Memory B cell (primary cell): ENCODE measurements at places on chromosomes 5 and 9.

DNA sequence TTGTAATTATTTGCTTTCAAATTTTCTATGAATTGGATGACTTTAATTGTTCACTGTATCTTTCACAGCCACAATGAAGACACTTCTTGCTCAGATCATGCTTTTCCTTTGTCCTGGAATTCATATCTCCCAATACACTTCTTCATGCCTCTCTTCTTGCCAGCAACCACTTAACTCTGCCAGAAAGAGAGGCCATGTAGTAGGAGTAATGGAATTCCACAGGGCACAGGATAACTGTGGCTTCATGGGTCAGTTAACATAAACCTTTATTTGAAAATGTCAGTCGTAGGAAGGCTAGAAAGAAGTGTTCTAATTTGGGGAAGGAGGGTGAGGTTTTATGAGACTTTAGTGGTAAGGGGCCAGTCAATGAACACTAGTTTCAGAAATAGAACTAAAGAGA lies 190.3 kb downstream of the TMEM167A start:
- H3K4me3 ChIP-seq, result no peak overlapping the region
- H3K36me3 ChIP-seq, result no peaks in the 10 kb centered on the region
- DNase-seq, result no peak
- peaks cover 2% of the 10 kb centered on the region for H3K27me3 ChIP-seq

GRCh38 chr9:71685394-71685793 lies 82.9 kb downstream of the CEMIP2 start:
- peaks cover 24% of the 10 kb centered on the region for H3K36me3 ChIP-seq
- no peaks in the 10 kb centered on the region for H3K27me3 ChIP-seq
- no peak for DNase-seq
- peak overlapping the region; percentile 10 for H3K27ac ChIP-seq
- H3K4me1 ChIP-seq, result peaks cover 16% of the 10 kb centered on the region

GRCh38 chr9:12698986-12699385 lies 5.8 kb downstream of the TYRP1 start:
- no peaks in the 10 kb centered on the region for H3K36me3 ChIP-seq
- DNase-seq, result no peak
- H3K4me1 ChIP-seq, result no peaks in the 10 kb centered on the region
- no peak overlapping the region for H3K27ac ChIP-seq
- no peak overlapping the region for H3K4me3 ChIP-seq

GRCh38 chr5:10733426-10733825 lies 27.6 kb downstream of the DAP start:
- peaks cover 39% of the 10 kb centered on the region for H3K4me1 ChIP-seq
- no peak for DNase-seq
- peaks cover 16% of the 10 kb centered on the region for H3K36me3 ChIP-seq
- H3K27me3 ChIP-seq, result no peaks in the 10 kb centered on the region

DNA sequence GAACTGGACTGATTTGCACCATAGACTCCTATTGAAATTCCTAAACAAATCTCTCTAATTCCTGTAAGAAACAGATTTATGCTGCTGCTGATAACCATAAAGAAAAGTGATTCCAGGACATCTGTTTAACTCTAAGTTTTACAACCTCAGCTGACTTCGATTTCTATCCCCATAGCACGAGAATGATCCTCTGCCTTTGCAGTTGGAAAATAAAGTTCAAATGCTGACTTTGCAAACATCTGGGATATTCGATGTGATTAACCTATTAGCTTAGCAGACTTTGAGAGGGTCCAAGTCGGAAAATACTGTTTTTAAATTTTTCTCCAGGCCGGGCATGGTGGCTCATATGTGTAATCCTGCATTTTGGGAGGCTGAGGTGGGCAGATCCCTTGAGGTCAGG lies 247.3 kb downstream of the PSAT1 start:
- H3K4me1 ChIP-seq, result no peaks in the 10 kb centered on the region
- H3K4me3 ChIP-seq, result no peak overlapping the region
- no peaks in the 10 kb centered on the region for H3K36me3 ChIP-seq
- no peak for DNase-seq

DNA sequence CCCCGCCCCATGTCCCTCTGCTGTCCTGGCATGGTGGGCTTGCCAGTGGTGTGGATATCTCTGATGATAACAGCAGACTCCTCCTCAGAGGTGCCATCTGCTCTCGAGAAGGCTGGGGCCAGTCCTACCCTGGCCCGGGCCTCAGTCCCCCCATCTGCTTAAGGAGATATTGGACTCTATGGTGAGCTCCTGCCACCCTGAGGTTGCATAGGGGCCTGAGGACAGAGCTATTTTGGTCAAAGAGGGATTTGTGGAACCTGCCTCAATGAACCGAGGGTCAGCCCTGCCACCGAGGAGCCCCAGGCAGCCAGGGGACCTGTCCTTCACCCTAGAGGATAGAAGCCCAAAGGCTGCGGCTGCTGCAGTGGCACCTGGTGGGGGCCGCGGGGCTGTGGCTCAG lies 32.6 kb downstream of the NTNG2 start:
- peaks cover 22% of the 10 kb centered on the region for H3K27me3 ChIP-seq
- H3K27ac ChIP-seq, result no peak overlapping the region
